ENCODE measurements at places on chromosomes 2 and 18.

GRCh38 chr2:226550801-226551200, 248.8 kb downstream of the IRS1 start:
- DNase-seq: no peak

- no peak for DNase-seq
These were observed 3.5 kb upstream of the THUMPD2 start for GRCh38 chr2:39782591-39782990.

- no peak for DNase-seq
These were observed 21.9 kb downstream of the FN1 start for GRCh38 chr2:215413974-215414373.

- no peak for DNase-seq
These were observed 9.9 kb downstream of the TNP1 start for GRCh38 chr2:216849987-216850386.

DNA sequence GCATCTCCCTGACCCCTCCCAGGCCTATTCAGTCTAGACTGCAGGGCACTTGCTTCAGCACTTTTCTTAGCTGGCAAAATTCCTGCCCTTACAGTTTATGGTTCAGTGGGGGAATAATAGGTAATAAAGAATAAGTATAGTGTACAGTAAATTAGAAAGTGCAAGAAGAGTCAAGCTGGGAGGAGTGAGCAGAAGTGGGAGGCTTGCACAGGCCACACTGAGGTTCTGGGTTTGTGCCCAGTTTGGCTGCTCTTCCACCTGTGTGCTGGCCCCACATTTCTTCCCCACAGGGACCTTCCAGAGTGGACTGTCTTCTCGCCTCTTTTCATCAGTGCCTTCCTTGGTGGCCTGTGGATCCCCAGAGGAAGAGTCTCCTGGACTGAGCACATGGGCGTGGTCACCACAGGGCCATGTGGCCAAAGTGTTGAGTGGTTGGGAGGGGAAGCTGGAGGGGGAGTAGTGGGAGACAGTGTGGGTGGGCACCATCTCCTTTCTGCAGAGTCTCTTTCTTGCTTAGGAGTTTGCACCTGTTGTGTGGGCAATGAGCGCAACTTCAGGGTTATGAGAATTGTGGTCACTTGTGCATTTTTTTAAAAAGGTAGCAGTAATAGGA, 128.6 kb upstream of the ZSWIM2 start:
- no peak for DNase-seq

DNA sequence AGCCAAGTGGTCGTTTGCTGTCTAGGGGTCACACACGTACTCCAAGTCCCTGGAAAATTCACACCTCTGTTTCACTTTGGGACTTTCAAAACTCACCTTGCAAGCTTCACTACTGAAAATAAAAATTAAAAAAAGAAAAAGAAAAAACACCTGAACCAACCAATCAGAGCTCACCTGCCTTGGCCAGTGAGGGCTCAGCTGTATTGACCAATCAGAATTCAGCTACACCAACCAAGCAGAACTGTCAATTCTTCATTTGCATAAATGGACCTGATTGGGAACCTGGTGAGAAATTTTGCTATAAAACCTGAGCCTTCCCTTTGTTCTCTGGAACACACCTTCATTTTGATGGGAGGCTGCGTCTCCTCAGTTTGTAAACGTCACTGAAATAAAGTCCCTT, 176.4 kb downstream of the TTC32 start:
- no peak for DNase-seq

- DNase-seq: no peak
These were observed 685.9 kb downstream of the ARHGAP15 start for GRCh38 chr2:143815082-143815481.

DNA sequence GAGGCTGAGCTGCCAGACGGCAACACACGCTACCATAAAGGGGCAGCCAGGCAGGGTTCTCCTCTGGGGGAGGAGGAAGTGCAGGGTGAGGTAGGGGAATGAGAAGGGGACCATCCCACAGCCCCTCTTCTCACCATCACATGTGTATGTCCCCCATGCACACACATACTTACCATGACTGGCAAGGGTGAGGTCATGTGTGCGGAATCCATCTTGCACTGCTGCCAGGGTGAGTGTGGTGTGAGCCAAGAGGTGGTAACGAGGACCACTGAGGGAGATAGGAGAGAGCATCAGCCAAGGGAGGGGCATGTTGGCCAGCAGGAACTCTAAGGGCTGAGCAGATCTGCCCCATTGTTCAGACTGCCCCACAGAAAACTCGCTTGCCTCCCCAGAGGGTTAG, 7.1 kb downstream of the WDR54 start:
- no peak for DNase-seq

DNA sequence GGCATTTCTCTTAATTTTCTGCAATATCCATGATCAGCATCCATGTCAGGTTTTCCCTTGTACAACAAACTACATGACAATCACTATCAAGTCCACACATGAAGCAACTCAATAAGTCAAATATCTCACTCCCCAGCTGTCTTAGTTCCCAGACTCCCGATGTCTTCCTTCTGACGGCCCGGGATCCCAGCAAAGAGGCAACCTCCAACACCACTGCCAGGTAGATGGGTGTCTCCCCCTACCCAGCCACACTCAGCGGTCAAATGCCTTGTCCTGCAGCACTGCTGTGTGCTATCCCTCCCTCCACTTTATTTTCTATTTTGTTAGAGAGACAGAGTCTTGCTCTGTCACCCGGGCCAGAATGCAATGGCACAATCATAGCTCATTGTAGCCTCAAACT, 23.3 kb downstream of the TRABD2A start:
- DNase-seq: no peak

DNA sequence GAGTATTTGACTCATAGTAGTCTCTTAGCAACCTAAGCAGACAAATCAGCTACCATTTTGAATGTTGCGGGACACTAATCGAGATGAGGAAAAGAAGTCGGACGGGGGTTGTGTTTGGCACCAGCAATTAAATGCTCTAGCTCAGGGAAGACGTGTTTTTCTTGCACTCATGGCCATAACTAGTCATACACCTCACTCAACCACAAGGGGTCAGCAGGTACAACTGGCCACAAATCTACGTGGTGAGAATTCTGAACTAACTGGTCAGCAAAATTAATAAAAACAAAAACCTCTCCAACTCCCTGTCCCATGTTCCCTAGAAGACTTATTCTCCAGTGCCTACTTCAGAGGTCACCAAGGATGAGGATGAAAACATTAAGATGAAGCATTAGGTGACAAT, 1467.8 kb downstream of the DPP10 start:
- DNase-seq: no peak

DNA sequence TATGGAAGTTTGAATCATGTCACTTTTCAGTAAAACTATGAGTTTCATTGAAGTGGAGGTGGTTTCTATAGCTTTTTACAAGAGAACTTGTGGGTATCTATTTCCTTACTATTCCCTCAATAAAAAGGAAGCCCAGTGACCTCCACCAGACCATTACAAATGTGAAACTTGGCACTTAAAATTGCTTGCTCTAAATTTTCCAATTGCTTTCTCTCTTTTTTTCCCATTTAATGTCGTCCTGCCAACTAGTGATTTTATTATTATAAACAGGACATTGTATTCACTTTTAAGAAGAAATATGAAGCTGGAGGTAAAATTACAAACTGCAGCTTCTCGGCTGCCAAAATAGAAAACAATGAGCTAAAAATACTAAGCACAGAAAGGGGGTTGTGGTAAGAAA, 208.2 kb upstream of the ALPP start:
- no peak for DNase-seq

- no peak for DNase-seq
These were observed 1359.7 kb upstream of the NRXN1 start for GRCh38 chr2:52391621-52392020.

DNA sequence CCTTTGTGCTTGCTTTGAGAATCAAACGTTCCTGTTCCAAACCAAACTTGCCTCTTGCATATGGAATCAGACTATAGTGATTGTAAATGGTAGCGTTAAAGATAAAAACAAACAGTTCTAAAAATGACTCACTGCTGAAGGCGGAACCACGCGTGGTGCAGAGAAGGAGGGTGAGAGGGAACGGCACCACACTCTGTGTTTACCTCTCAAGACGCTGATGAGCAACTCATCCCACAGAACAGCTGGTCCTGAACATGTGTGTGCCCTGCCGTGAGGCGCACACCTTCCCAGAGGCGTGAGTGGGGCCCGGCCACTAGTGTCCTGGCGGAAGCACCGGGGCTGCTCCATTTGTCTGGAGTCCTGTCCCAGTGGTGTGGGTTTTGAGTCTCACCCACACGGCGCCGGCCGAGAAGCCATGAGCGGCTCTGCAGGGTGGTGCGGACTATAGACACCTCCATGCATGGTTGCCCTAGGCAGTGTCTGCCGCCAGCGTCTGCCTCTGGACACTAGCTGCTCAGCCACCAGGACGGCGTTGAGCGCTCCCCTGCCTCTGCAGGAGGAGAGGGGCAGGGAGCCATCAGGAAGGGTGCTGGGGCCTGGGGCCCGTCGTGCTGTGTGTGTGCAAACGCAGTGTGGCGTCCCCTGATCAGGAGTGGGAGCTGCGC, 52.1 kb downstream of the NFATC1 start:
- DNase-seq: no peak

- no peak for DNase-seq
These were observed 28.2 kb downstream of the CCDC102B start for GRCh38 chr18:68826121-68826520.

DNA sequence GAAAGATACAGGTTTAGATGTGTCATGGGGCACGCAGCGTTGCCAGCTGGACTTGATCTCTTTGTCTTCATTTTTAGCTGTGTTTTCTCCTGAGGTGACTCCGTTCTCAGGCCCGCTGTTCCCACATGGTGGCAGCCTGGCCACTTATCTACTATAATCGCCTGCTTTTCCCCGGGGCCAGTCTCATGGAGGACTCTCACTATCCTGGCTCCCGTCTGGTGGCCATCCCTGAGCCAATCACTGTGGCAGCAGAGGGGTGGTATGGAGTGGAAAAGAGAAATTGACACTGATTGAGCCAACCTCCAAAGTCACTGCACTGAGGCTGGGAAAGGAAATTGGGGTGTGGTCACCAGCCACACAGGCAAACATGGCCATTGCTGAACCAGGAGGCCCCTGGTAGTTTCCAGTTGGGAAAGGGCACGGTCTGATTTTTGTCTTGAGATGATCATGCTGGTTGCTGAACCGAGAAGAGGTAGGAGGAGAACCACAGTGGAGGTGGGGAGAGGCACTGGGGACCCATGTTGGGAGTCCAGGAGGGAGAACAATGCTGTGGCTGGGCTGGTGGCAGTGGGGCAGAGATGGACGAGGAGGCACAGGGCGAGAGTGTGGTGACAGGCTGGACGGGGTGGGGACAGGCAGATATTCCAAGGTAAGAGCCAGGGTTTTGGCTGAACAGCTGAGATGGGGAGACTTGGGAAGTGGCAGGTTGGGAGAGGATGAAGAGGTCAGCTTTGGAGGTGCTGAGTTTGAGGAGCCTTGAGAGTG, 45.6 kb downstream of the KCNIP3 start:
- no peak for DNase-seq

- DNase-seq: no peak
These were observed 108.2 kb downstream of the ZNF521 start for GRCh38 chr18:25243754-25244153.

DNA sequence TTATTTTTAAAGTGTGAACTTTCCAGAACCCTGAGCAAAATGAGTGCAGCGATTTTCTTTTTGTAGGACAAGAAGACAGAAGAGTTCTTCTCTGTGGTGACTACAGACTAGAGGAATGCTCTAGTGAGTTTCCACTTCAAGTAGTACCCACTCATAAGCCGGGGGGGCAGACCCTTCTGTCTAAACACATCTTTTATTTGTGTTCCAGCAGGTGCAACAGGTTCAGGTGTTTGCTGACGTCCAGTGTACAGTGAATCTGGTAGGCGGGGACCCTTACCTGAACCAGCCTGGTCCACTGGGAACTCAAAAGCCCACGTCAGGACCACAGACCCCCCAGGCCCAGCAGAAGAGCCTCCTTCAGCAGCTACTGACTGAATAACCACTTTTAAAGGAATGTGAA, 25.2 kb downstream of the PTRHD1 start:
- no peak for DNase-seq

DNA sequence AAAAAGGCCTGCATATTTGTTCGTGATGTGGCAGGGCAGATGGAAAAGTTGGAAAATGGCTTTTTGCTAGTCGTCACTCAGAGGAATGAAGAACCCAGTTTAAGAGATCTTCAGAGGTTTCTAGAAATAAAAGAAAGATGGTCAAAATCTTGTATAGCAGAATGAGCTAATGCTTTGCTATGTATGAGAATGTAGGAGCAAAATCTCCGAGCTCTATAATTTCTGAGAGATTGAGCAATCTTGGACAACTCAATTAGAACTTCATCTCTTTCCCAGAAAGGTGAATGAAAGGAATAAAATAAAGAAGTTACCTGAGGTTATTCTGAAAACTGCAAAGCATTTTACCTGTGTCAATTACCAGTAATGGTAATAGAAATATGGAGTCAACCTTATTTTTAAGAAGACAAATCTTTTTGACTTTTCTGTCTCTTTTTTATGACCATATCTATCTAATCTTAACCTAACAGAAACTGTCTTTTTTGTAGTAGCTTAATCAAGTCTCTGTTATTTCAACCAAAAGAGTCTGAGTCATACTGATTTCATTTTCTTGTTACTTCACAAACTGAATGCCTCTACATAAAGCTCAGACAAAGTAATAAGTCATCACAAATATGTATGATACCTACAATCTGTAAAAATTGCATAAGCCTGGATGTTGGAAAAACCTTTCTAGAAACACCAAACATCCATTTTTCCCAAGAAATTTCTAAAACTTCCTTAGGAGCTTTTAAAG, 32.5 kb downstream of the CCDC68 start:
- DNase-seq: no peak

DNA sequence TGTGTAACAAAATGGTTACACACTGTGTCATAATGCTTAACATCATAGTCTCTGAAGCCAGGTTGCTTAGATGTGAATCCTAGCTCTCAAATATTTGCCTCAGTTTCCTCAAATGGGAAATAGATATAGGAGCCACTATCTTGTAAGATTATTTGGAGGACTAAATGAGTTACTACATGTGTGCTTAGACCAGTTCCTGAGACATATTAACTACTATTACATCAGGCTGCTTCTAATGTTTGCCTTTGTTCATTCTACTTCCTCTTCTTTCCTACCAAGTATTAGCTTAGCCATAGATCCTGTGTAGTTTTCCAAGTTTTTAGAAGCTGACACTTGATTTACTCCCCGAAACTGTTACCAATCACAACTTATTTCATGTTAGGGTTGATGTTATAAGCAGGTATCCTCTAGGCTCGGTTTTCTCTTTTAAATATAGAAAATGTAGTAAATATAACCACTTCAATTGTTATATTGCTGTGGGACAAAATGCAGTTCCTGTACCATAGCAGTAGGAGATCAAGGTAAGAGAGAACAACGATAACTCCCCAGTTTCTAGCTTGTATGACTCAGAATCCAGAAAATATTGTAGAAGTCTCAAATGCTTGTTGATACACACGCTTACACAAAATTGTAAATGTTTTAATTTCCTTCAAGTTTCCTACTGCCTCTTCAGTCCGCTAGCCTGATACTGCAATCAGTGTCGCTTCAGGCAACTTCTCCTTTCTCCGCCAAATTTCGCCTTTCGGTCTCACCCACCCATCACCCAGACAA, 751 bp upstream of the DNAJC10 start:
- no peak for DNase-seq

DNA sequence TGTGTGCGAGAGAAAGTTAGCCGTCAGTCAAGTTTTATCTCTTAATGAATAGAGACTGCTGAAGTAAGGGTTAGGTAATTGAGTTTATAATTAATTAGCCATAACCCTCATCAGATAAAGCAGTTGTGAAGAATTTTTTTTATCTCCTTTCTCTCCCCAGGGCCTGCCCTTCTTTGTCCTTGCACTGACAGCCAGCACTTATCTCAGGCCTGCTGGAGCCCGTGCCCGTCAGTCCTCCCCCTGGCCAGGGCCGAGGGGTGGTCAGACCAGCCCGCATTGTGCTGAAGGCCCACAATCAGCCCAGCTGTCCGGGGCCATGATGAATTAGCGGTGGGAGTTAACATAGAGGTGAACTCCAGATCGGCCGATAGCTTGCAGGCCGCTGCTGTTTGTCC, 315.7 kb downstream of the GBX2 start:
- no peak for DNase-seq
